ENCODE measurements at places on chromosomes 3 and 15.

DNA sequence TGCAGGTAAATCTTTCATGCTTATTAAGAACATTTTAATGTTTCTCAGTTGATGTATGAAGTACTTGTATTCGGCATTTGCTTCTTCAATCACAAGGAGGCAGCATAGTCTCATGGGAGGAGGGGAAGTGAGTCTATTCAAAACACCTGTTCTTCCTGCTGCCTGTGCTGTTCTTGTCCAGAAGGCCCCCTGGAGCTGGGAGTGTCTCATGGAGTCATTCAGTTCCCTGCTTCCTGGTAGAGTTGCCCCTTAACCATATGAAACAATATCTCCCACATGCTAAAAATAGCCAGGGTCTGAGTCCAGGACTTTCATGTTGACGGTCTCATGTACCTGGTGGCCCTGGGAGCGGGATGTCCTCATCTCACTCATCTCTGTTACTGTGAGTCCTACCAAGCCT lies 15.5 kb upstream of the PPP1R2 start:
- no peak for DNase-seq

DNA sequence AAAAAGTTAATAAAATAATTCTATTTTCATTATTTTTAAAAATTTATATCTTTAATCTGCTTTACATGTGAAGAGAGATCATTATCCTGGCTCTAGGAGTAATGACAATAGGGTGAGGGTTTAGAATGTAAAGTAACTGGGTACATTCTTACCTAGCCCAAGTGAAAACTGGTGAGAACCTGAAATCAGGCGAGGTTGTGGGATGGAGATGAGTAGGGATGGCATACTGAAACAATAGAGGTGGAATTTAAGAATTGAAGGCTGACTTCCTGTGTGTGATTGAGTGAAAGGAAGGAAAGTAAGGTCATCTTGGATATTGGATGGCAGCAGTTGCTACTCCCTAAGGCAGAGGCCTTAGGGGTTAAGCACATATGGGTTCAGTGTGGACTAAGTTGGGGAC lies 82.7 kb downstream of the MYRIP start:
- no peak for DNase-seq

DNA sequence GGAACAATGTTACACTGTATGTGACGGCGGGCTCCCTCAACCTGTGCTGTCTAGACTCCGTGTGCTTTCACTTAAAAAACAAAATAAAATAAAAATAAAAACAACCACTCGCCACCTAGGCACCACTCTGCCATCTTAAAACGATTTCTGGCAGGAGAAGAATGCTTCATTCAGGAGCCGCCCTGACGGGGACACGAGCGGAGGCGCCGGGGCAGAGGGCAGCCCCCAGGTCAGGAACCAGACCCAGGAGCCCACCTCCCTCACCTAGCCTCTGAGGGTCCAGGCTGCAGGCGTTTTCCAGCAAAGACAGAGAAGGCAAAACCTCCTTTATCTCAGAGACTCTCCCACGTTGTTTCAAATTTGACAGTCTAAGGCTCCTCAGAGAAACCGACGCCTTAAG lies 85.1 kb upstream of the SNRPA1 start:
- no peak for DNase-seq

GRCh38 chr15:41950489-41950888 lies 21.9 kb downstream of the EHD4 start:
- DNase-seq = no peak

DNA sequence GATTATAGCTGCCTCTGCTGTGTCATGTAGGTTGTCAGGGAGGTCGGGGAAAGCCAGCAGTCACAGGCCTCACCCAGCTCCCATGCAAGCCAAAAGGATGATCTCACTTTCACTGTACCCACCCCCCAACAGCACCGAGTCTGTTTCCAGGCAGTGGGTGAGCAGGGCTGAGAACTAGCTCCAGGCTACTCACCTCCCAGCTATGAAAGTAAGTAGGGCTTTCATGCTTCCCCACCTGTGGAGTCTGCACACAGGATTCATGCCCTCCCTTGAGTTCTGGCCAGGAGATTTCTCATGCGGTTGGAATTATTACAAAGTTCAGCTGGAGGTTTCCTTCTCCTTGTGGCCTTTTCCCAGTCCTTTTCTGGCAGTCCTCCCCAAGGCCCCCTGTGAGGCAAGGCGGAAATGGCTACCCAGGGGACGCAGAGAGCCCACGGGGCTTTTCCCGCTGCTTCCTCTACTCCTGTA lies 356.2 kb downstream of the SV2B start:
- DNase-seq = no peak

DNA sequence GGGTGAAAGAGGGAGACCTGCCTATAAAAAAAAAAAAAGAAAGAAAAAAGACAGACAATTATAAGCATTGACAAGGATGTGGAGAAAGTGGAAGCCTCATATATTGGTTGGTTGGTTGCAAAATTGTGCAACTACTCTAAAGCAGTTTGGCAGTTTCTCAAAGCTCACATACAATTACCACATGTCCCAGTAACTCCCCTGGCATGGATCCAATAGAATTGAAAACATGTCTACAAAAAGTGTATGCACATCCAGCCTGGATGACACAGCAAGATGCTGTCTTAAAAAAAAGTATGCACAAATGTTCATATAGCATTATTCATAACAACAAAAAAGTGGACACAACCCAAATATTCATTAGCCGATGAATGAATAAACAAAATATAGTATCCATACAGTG lies 19.5 kb downstream of the SETMAR start:
- no peak for DNase-seq

- no peak for DNase-seq
Measured at GRCh38 chr15:41506796-41507341, 6.8 kb downstream of the LTK start.

DNA sequence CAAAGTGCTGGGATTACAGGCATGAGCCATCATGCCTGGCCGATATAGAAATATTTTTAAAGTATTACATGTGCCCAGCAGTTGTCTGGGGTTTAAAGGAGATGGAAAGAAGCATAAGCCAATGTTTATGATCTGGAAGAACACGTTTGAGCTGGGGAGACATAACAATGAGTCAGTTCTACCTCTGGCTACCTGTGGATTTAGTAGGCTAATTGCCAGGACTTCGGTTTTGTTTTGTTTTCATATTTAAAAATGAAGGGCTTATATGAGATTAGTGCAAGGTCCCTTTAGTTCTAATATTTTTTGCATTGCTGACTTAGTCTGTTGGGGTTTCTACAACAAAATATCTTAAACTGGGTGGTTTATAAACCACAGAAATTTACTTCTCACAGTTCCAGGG lies 22.9 kb upstream of the TNFSF10 start:
- no peak for DNase-seq

DNA sequence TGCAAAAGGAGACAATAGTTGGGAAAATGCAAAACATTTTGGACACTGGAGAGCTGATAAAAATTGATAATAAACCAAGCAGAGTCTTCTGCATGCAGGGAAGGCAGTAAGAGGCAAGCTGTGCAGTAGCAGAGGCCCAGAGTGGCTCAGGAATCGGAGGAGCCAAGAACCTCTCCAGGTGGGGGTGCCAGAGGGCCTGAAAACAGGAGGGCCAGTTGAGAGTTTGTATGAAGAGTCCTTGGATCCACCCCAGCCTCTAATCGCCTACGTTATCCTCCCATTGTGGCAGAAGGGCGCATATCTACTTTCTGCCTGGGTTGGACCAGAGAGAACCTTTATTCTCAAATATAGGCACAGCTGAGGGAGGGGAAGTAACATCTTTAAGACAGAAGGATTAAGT lies 48.9 kb upstream of the RBP1 start:
- DNase-seq = no peak

DNA sequence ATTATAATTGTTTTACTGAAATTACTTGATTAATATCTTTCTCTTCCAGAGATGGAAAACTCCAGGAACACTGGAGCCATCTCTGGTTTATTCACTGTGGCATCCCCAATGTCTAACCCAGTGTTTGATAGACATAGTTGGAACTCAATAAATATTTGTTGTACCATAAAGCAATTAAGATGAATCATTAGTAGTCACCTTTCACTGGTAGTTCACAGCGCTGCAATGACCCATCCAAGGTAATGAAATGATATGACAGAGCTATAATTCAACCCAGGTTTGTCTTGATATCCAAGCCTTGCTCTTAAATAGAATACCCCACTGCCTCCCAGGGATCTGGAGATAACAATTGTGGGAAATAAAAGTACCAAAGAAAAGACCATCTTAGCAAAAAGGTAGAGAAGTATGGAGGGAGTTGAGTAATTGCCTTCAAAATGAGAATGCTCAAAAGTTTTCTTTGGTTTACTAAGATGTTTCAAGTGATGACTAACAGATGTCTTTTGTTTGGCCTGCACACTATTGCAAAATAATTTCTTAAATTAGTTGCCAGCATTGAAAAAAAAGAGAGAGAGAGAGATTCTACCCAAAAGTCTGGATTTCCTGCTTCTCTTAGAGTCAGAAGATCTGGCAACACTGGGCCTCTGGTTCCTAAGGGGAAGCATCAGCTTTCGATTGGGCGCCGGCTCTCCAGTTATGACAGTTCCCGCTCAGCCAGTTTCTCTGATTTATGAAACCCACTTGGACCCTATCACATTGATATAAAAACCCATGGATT lies 348.5 kb downstream of the ERC2 start:
- DNase-seq = peak; percentile 79

DNA sequence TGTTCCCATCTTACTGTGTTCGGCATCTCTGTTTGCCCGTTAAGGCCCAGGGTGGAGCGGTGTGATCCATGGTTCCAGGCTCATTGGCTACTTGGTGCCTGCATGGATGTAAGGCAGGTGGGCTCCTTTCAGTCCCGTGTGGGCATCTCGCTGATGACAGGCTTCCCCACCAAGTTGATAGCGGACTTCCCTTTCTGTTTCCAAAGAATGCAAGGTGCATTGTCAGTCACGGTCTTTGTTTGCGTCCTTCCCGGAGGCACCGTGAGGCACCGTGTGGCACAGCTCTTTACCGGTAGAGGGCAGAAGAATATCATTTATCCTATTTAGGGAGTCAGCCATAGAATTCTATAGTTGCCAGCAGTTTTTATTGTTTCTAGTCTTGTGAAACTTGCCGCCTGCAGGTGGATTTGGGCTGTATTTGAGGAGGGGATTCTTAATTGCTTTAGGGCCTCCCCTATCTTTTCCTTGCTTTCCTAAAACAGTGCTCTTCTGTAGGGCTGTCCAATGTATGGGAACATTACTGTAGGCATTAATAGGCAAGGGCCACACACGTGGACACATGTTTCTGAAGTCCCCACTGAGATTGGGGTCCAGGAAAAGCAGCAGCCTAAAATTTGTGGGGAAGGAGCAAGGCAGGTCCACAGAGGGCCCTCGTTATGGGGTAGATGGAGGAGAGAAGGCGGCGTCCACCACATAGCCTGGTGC lies 244.1 kb downstream of the SLCO3A1 start:
- no peak for DNase-seq

DNA sequence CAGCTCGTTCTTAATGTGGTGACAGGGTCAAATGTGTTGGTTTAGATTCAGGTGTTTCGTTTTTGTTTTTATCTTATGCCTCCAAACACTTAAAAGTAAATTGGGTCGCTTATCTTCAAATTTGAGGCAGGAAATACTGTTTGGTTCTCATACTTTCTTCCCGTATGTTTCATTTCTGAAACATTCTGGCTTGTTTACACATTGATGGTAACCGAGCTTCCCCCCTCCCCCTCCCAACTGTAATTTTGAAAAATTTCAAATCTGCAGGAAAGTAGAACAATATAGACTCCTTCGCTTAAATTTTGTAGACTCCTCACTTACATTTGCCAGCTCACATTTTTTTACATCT lies 64.9 kb downstream of the CMTM8 start:
- DNase-seq = no peak

DNA sequence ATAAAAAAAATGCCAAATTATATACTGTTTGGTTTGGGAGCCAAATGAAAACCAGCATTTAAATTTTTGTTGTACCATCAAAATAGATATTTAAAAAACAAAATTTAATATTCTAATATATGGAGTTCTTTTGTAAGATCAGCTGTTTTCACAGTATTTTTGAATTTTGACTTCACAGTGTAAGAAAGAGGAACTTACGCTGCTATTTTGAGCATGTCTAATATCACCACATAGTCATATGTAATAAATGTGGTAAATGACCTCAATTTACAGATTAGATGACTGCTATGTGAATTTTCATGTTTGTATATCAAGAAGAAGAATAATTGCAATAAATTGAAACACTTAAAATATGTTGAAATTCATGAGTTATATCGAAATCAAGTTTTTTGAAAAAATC lies 189.6 kb downstream of the ARRDC4 start:
- no peak for DNase-seq

DNA sequence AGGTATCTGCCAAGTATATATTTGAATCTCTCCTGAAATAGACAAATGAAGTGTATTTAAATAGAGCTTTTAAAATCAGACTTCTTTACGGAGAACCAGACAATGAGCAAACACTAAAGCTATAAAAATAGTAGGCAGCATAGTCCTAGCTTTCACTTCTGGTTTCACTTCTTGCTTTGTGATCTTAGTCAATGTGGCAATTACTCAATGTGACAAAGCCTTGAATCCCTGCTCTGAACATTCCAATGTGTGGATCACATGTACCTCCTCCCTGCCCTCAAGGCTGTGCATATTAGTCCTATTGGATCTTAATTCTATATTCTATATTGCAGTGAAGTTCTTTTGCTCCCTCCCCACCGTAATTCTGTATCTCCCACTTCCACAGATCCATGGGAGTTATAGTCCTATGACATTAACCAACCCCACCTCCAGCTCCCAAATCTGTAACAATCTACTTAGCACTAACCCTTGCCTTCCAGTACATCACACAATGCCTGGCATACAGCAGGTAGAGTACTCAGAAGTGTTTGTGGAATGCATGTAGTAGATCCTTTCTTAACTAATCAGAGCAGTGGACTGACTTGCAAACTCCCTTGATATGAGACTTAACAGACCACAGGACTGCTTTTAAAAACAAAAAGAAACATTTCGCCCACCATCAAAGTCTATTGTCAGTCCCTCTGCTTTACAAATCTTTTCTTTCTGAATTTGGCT lies 24.3 kb upstream of the CP start:
- no peak for DNase-seq

DNA sequence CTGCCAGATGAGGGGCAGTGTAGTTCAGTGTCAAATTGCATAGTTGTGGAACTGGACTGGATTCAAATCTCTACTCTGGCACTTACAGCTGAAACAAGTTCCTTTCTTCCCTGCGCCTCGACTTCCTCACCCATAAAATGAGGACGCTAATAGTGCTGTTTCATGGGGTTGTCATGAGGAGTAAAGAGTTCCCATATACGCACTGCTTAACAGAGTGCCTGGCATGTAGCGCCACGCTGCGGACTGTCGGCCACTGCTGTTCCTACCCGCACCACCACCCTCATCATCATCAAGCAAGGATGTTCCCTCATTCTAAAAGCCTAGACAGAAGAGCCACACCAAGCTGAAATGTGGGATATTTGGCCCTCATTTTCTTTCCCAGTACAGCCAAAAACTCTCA lies 91.9 kb downstream of the CHDH start:
- no peak for DNase-seq

DNA sequence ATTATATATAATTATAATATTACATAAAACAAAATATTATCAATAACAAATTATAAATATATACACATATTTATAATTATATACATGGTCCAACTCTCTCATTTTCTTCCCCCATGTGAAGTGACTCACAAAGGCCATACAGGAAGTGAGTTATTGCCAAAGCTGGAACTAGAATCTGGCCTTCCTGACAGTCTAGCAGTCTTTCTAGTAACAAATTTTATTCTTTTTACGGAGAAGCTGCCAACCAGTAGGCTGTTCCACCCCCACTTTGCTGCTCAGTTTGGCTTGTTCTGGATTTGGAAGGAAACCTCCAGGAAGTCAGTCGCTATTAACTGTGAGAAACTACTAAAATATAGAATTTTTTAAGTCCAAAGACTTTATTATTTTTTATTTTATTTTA lies 79.6 kb downstream of the DHX36 start:
- no peak for DNase-seq

GRCh38 chr3:194872669-194872977 lies 186.9 kb downstream of the FAM43A start:
- no peak for DNase-seq
